ENCODE measurements at places on chromosomes 1 and 21.

DNA sequence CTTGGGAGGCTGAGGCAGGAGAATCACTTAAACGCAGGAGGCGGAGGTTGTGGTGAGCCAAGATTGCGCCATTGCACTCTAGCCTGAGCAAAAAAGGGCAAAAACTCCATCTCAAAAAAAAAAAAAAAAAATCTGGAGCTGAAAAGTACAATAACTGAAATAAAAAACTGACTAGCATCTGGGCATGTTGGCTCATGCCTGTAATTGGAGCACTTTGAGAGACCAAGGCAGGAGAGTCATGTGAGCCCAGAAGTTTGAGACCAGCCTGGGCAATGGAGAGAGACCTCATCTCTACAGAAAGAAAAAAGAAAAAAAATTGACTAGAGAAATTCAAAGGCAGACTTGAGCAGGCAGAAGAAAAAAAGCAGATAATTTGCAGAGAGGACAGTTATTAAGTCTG lies 18.1 kb downstream of the CLDN19 start:
- no peak for DNase-seq

GRCh38 chr1:22291057-22291456 lies 148.2 kb upstream of the WNT4 start:
- no peak for DNase-seq

DNA sequence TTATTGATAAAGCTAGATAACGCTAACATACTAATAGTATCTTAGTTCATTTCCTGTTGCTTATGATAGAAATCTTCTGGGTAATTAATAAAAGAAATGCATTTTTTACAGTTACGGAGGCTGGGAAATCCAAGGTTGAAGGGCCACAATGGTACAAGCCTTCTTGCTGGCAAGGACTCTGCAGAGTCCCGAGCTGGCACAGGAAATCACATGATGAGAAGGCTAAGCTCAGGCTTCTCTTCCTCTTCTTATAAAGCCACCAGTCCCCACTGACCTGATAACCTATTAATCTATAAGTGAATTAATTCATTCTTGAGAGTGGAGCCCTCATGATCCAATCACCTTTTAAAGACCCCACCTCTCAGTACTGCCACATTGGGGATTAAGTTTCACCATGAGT lies 82.6 kb downstream of the GPR161 start:
- no peak for DNase-seq

GRCh38 chr1:209546390-209547085 lies 37.0 kb upstream of the CAMK1G start:
- no peak for DNase-seq

DNA sequence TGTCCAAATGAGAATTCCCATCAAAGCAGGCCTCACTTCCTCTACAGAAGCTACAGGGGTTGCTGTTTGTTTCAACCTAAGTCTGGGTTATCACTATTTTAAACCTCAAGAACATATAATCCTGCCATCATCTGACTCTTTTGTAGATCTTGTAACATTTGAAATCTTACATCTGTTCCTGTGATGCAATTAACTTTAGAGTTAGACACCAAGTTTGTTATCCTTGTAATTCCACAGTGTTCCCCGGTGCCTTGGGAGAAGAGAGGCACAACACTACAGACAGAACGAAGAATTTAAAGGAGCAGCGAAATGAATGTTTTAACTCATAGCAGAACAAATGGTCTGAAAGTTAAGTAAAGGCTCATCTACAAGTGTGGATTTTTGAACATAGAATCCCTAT lies 116.1 kb downstream of the UCHL5 start:
- DNase-seq: no peak

GRCh38 chr21:21788591-21788990 lies 790.4 kb downstream of the NCAM2 start:
- no peak for DNase-seq

- DNase-seq: no peak
Observed at GRCh38 chr1:245953876-245954660, 553.0 kb downstream of the SMYD3 start.

DNA sequence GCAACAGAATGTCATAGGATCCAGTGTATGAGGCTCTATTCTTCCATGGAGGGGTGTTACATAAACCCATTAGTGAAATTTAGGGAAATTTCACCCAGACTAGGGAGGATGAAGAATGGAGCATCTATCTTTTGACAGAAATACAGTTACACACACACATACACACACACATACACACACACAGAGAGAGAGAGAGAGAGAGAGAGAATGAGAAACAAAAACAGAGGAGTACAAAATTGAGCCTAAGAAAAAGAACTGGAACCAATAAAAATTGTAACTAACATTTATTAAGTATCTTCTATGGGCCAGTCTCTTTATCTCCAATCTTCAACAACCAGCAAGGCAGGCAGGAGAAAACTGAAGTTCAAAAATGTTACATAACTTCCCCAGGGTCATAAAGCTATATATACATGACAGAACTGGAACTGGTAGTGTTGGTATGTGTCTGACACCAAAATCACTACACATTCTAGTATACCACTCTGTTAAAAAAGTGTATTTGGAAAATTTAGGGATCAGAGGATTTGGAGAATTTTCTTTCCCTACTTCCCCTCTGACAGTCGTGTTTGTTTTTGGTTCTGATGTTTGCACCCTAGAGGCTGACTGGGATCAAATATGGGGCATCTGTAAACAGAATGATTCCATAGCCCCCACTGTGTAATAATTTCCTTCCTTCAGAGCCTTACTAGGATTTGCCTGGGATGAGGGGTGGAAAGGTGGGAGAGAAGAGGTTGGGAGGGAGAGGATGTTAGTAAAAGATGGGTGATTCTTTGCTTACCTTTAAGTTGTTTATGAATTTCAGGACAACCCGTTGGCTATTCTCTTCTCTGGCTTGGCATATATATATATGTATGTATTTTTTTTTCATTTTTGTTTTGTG lies 1.0 kb upstream of the ZFYVE9 start:
- DNase-seq: no peak

Data from stimulated activated CD4-positive, alpha-beta T cell treated with anti-CD3 and anti-CD28 coated beads, TNF-alpha, amount 100 ng/mL, for 1 hour (primary cell).